ENCODE measurements at places on chromosomes 2 and 18.

DNA sequence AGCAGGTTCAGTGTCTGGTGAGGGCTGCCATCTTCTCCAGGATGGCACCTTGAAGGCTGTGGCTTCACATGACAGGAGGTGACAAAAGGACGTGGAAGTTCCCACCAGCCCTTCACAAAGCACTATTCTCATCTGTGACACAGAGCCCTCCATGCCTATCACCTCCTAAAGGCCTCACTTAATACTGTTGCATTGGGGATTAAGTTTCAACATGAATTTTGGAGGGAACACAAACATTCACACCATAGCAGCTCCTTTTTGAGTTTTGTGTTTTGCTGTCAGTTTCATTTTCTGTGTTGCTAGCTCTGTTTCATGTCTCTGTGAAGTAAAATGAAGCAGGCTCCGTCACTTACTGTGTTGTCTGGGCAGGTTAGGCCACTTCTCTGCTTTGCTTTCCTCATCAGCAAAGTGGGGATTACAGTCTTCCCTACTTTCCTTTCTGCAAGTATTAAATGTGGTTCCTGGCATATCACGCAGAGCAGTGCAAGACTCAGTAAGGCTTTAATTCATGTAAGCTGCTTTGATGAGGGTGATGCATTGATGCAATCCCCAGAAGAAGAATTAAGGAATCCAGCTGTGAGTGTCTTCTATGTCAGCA lies 31.6 kb downstream of the LIMS1 start:
- DNase-seq, result no peak

DNA sequence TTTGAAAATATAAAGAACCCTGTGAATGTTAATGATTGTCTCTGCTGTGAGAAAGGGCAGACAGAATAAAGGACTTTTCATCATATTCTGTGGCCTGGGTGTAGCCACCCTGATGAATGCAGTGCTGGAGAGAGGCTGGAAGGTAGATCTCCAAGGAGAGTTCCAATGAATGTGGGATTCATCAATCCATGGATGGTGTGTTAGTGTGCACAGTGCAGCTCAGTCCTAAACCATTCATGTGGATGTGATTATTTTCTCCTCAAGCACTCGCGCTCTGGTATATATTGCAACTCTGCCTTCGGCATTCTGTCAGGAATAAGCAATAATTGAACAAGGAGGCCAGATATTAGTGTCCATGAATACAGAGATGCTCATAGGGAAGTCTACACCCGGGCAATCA lies 47.1 kb downstream of the LRRTM1 start:
- DNase-seq, result no peak

- DNase-seq, result no peak
Observed at GRCh38 chr2:1563943-1564891, 151.0 kb downstream of the TPO start.

- no peak for DNase-seq
Observed at GRCh38 chr2:168594778-168595177, 138.7 kb downstream of the CERS6 start.

- no peak for DNase-seq
Observed at GRCh38 chr2:10171006-10171800, 48.7 kb downstream of the RRM2 start.

DNA sequence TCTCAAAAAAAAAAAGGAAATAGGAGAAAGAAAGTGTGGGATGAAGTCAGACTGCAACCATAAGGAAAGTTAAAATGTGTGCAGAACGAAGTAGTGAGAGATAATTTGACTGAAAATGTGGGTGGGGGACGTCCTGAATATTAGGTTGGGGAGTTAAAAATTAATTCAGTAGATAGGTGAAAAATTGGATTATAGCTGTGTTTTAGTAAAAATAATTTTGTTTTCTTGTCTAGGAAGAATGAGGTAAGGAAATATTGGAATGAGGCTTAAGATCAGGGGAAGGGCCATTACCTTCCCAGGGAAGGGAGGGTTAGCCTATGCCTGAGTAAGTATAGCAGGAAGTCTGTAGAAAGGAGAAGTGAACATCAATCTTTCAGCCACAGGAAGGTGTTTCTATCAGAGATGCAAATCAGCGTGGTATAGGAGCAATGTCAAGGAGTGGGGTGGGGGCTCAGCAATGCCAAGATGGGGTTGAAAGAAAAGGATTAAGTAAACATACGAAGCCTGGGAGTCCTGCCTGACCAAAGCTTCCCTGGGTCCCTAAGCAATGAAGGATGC lies 250.9 kb downstream of the PIEZO2 start:
- DNase-seq, result no peak

Data from CD8-positive, alpha-beta memory T cell (primary cell).